ENCODE measurements at places on chromosomes 5 and 9. TPM values are rescaled to one million over a fixed set of nuclear protein-coding genes. Genes with fewer than 3 reads are reported as not detected.
A peak's percentile ranks its signal among the peaks of the same experiment; 100 is the strongest.

The RFESD gene
- total RNA-seq: 3.6 TPM

The DUSP1 gene
- 12.8 TPM for total RNA-seq

The PCDHGC5 gene
- 1.3 TPM for total RNA-seq

DNA sequence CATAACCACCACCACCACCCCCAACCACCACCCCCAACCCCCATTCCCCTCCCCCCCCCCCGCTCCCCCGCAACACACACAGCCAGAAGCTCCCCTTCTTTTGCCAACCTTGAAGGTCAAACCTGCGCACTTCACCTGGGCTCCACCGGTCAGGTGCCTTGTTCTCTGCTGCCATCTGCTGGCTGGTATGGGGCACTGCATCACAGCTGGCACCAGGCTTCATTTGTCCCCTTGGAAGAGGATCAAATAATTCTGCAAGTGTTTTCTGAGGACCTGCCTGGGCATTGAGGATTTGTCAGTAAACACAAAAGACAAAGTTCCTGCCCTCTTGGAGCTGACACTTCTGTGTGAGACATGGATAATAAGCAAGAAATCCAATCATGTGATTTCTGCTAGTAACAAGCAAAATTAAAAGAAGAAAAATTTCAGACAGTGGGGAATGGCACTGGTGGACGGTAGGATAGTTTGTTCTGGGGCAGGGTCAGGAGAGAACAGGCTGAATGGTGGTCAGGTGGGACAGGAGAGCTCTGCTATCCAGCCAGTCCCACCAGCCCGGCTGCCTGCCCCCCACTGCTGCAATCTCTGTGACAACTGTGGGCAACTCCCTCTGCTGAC is 55.6 kb upstream of the LMX1B start:
- no peak overlapping the region for H3K4me3 ChIP-seq
- no peaks in the 10 kb centered on the region for H3K4me1 ChIP-seq
- peaks cover 46% of the 10 kb centered on the region for H3K27me3 ChIP-seq
- no peak overlapping the region for H3K27ac ChIP-seq
- H3K36me3 ChIP-seq: no peaks in the 10 kb centered on the region

DNA sequence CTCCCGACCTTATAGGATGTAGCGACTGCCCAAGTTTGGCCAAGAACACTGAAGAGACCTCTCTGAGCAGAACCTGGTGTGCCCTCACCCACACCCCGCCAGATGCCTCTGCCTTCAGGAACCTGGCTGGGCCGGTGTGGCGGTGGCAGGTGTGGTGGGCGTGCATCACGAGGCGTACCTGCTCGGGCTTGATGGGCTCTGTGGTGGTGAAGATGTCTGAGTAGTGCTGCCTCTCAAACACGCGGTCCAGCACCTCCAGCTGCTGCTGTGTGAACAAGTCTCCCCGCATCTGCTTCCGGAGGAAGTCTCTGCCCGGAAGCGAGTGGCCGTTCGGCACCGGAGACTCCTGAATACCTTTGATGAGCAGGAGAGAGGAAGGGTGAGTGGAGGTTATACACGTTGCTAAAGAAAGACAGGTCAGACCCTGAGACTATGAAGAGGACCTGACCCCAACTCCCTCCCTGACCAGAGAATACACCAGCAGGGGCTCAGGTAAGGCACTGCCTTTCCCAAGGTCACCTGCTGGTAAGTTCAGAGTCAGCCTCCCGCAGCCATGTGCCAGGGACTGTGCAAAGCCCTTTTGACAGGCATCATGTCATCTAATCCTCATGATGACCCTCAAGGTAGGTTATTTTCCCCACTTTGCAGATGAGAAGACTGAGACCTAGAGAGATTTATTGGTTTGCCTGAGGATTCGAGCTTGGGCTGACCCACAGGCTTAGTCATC is 67.5 kb downstream of the PAX5 start:
- DNase-seq: no peak
- H3K27me3 ChIP-seq: no peaks in the 10 kb centered on the region
- no peak overlapping the region for H3K27ac ChIP-seq
- H3K4me3 ChIP-seq: no peak overlapping the region
- peaks cover 3% of the 10 kb centered on the region for H3K4me1 ChIP-seq

DNA sequence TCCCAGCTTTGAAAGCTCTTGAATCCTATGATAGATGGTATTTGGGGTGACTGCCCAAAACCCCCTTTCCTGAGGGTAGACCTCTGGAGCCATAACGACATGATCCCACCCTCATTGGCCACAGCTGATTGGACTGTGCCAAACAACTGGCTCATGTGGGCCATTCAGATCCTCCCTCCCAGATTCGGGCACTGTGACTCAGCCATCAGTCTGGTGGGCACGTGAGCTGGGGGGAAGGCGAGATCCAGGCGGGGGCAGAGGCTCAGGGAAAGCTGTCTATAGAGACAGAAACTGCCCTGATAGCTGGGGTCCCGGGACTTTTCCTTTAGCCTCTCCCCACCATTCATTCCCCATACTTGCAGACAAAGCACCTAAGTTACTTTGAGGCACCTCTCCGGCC is 15.1 kb upstream of the NCS1 start:
- H3K4me1 ChIP-seq: no peaks in the 10 kb centered on the region
- H3K27ac ChIP-seq: no peak overlapping the region
- no peak overlapping the region for H3K4me3 ChIP-seq

DNA sequence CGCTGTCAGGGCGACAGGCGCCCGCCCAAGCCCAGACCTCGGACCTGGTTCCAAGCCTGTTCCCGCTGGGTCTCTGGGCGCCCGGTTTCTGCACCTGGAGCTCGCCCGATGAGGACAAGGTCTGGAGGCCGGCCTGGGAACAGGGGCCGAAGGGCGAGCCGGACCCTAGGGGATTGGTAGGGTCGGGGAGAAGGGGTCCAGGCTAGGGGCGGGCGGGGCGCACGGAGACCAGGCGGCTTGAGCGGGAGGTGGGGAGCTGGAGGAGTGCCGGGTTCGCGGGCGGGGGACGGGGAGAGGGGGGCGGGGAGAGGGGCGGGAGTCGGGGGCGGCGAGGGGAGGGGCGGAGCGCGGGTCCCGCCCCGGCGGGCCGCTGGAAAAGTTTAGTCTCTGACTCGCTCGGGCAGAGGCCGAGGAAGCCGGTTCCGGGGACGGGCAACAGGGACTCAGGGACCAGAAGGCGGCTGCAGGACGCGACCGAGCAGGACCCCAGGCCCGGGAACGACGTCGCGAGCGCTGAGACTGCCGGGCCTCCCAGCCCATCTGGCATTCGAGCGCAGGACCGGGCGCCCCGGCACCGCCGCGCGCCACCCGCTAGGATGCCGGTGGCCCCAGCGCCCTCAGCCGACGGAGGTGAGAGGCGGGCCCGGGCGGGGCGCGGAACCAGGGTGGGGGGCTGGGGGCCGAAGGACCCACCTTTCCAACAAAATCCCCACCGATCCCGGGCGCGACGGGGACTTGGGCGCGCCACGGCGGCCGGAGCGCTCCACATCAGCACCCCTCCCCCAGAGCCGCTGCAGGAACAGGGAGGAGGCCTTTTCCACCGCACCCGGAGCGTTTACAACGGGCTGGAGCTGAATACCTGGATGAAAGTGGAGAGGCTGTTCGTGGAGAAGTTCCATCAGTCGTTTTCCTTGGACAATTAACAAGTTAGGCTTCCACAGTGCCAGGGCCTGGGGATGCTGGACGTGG is at the start of gene S1PR3:
TSS of gene S1PR3 (plus strand) at position 403 of the 969 bp plus-strand sequence. CDS start 9,733 bp downstream, outside the sequence.
- peak within 1 kb of the TSS; percentile 84 for H3K27ac ChIP-seq
- H3K4me3 ChIP-seq: peak within 1 kb of the TSS; percentile 95
- no peaks in the 10 kb centered on the region for H3K27me3 ChIP-seq

DNA sequence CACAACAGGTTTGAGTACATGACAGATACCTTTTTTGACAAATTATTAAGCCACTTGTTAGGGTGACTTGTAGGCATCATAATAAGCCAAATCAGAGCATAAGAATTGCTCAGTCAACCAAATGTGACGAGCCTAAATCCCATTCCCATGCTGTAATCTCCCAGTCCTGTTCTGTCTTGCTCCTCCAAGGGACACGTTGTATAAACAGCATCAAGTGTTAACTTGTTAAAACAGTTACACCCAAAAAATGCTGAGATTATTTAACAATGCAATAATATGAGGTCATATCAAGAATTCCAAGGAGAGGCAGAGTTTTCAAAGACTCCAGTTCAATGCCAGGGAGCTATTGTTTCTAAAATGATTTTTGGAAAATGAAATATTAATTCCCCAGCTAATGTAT is 76.2 kb downstream of the SH3TC2 start:
- no peaks in the 10 kb centered on the region for H3K36me3 ChIP-seq
- H3K27me3 ChIP-seq: no peaks in the 10 kb centered on the region
- no peak overlapping the region for H3K27ac ChIP-seq
- peaks cover 5% of the 10 kb centered on the region for H3K4me1 ChIP-seq

DNA sequence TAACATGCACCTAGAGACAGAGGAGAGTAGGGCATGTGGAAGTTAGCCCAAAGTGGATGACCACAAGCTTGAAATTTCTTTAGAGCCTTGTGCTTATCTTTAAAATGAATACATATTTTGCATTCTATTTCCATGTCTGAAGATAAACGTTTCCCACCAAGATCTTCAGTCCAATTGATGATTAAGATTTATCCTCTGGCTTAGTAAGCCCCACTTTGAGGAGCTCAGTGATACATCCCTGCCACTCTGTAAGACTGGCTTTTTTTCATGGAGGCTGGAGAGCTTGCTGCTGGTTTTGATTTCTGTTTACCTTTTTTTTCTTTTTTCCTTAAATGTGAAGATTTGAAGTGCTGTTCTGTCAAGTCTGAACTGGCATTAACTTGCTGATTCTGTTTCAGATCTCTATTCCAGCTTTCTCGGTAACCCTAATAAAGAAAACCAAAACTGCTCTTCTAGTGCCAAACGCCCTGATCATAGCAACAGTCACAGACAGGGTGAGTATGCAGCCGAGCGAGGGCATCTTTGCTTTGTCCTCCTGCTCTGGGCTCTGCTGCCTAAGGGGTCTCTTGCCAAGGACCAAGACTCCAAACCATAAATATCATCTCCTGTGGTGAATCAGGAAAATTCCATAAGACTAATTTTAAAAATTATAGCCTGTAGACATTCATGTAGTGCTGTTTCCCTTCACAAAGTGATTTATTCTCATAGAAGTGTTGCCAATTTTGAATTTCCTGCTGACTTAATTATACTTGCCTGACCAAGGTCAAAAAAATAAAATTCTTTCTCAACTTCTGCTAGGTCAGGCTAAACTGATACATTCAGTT is 54.3 kb downstream of the GRAMD2B start:
- no peaks in the 10 kb centered on the region for H3K27me3 ChIP-seq
- no peak overlapping the region for H3K4me3 ChIP-seq
- DNase-seq: no peak
- no peak overlapping the region for H3K27ac ChIP-seq
- H3K36me3 ChIP-seq: no peaks in the 10 kb centered on the region
- H3K4me1 ChIP-seq: peaks cover 2% of the 10 kb centered on the region
